Stimulated activated CD4-positive, alpha-beta T cell treated with anti-CD3 and anti-CD28 coated beads, Interleukin-1b, Interleukin-23, amount 100 ng/mL, for 4 hours (primary cell): ENCODE measurements at places on chromosomes 6 and 20.
A peak's percentile ranks its signal among the peaks of the same experiment; 100 is the strongest.

GRCh38 chr6:16690608-16691142 lies 70.6 kb downstream of the ATXN1 start:
- DNase-seq = no peak

GRCh38 chr6:33413241-33414120 lies 2.7 kb downstream of the PHF1 start:
- DNase-seq = no peak

DNA sequence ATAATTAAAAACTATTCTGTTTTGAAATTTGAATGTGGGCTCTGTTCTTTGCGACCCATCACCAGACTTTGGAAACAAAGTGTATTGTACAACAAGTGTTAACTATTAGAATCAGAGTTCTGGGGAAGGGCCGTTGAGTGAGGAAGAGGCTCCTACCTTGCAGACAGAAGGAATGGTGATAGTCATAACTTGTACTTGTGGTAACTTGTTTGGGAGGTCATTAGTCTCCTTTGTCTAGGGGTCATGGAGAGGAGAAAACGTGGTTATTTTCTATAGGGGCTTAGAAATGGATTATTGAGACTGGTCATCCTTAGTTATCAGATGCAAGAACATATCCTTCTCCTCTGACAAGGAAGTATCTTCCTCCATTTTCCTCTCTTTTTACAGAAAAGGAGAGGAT lies 174.8 kb downstream of the BMP2 start:
- DNase-seq = no peak

DNA sequence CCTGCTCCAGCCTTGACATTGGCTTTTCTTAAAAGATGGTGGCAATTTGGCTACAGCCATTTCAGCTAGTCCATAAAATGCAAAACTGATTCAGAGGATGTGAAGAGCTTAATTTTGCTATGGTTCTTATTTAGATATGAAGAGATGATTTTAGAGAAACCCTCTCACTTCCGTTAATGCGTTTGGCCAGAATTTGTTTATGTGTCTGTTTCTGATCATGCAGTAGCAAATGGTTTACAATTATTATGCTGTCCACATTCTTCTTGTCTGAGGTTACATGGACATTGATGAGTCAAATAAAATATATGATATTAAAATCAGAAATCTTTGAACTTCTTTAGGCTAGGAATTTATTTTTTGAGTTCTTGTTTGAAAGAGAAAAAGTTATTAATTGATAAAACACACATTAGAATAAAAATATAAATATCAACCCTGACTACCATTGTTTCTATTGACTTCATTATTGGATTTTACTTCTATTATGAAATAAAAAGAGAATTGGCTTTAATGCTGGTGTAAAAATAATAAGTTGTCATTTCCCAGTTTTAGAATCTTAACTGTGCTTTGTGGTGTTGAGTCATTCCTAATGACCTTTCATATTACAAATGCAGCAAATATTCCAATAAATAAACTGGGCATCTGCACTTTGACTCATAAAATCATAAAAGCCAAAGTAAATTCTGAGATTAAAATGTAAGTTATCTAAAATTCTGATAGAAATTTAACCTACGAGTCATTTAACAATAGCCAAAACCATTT lies 1286.0 kb upstream of the GJE1 start:
- no peak for DNase-seq

GRCh38 chr6:54621285-54621684 lies 225.3 kb upstream of the FAM83B start:
- DNase-seq = no peak

DNA sequence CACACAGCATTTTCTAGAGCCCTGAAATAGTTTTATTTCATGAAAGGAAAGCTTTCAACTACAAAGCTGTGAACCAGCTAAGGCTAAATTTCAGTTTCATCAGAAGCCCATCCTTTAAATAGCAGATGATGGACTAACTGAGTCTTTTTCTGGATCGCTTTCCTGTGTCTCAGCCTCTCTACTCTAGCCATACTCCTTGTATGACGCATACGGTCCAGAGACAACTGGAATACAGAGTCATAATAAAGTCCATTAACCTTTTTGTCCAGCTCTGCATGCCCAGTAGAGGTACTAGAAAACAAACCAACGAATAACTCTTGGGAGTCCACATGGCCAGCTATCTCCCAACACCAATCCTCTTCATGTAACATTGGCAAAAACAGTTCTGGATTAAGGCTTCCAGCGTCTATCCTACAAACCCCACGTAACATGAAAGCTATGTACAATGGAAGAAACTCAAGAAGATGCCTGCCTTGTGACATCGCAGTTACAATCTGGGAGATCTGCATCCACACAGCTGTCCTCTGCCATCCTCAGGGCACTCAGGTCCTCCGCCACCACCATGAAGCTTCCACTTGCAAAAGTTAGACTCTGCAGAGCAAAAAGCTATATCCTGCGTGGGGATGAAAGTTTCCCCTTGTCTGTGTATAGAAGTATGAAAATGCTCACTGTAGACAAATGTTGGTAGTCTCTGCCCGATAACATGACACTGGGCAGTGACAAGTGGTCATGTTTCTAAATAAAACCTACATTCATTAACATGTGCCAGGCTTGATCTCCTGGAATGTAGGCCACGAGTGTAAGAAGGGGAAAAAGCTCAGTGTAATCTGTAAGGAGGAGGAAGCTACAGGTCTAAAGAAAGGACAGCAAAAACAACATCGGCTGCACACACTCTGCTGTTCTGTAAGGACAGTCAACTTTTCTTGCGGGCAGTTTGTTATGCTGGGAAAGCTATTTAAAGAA lies 360.4 kb downstream of the ESR1 start:
- no peak for DNase-seq

- no peak for DNase-seq
These were observed 20.3 kb downstream of the PGK2 start for GRCh38 chr6:49766762-49767161.

- DNase-seq = no peak
These were observed 86.9 kb upstream of the TRAF3IP2 start for GRCh38 chr6:111692327-111693164.

DNA sequence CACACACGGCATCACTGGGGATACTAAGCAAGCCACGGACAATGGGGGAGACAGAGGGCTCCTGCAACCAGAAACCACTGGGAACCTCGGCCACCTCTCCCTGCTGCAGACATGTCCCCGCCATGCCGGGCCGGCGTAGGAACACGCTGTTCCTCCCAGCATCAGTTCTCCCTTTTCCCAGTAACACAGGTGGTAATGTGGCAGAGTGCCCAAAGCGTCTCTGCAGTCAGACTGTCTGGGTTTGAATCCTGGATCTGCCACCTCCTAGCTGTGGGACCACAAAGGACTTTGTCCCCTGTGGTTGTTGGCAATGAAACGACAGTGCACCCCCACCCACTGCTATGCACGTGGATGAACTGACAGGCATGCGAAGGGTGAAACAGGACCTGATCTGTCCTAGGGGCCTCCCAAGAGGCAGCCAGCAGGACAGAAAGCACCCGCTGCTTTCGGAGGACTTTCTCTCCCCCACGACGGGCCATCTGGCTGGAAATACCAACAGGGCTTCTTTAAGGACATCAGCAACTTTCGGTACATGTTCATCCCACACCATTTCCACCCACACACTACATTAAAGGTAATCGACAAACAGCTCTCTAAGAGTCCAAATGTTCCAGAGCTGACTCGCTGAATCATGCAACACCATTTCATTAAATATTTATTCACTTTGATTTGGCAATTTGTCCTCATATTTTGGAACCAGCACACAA lies 74.1 kb downstream of the SULF2 start:
- no peak for DNase-seq

GRCh38 chr6:36610956-36611336 lies 16.8 kb downstream of the SRSF3 start:
- DNase-seq = no peak

- DNase-seq = peak; percentile 93
These were observed 655 bp upstream of the HIVEP1 start for GRCh38 chr6:12011276-12012037.

- DNase-seq = no peak
These were observed 133.9 kb upstream of the SOX4 start for GRCh38 chr6:21459641-21460040.

DNA sequence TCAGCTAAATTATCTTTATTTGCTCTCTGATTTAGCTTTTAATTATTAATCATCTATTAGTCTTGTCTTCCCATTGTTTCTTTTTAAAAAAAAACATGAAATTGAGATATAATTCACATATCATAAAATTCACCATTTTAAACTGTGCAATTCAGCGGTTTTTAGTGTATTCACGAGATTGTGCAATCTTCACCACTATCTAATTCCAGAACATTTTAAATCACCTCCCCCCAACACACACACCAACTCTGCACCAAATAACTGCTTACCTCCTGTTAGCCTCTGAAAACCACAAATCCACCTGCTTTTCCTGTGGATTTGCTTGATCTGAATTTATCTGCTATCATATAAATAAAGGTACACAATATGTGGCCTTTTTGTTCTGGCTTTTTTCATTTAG lies 8.8 kb upstream of the ABRACL start:
- DNase-seq = no peak

GRCh38 chr6:126199466-126199865 lies 140.4 kb upstream of the CENPW start:
- no peak for DNase-seq

DNA sequence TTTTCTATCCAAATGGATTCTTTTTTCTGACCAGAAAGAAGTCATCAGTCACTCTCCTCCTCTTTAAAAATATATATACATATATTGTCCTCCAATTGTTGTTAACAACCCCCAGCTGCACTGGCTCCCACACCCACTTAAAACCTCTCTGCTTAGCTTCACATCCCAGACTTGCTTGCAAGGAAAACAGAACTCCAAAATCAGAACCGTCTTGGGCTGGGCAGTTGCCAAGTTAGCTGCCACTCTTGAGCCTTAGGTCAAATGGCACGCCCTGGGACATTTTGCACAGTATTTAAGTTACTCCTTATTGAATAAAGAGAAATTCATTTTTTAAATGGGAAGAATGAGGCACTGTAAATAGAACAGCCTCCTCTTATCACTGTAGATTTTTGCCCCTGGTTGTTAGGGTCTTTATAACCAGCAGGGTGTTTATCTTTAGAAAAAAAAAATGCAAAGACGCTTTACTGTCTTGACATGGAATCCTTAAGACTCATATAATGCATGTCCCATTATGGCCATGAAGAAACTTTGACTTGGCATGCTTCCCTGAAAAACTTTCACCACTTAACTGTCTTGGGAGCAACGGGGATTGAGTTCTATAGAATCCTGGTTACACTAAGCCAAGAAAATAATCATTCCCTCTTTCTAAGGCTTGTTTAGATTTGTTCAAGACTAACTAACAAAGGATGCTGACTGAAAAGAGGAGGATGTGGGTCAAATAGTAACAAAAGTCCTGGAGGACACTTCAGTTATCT lies 204.5 kb downstream of the ISM1 start:
- DNase-seq = no peak

DNA sequence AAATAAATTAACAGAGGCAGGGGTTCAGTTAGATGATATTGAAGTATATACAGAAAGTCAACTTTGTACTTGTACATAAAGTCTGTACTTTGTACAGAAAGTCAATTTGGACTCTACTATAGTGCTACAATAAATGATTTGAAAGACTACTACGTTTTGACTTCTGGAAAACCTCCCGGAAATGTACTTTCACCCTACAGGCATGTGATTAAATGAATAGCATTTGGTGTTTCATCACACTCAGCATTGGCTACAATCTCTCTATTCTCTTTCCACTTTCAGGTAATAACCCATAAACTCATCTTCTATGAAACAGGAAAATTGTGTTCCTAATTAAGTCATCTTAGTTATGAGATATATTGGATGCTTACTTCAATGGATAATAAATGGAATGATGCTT lies 25.6 kb upstream of the MC3R start:
- DNase-seq = no peak

- no peak for DNase-seq
These were observed 251.2 kb downstream of the GJA1 start for GRCh38 chr6:121686611-121687023.

DNA sequence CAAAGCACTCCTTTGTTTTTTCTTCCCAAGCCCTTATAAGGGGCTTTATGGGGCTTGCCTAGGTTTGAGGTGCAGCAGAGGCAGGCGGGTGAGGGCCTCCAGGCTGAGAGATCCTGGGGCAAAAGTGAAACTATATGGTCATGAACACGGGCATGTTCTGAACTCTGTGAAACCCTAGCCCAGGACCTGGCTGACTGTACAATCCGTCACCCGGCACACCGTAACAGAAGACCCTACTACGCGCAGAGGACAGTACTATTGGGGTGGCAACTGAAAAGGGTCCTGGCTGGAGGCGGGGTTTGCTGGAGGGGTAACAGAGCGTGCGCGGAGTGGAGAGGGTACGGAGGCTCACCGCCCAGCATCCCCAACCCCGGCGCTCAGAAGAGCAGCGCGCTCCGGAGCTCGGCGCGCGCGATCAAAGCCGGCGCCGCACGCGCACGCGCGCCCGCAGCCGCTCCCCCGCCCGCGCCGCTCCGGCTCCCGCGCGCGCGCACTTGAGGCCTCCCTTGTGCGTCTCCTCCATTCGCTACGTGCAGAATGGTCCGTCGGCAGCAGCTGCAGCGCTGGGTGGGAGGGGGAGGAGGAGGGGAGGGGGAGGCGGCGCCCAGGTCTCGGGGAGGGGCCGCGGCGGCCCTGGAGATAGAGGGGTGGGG lies 54.2 kb downstream of the MRPL14 start:
- peak; percentile 60 for DNase-seq

DNA sequence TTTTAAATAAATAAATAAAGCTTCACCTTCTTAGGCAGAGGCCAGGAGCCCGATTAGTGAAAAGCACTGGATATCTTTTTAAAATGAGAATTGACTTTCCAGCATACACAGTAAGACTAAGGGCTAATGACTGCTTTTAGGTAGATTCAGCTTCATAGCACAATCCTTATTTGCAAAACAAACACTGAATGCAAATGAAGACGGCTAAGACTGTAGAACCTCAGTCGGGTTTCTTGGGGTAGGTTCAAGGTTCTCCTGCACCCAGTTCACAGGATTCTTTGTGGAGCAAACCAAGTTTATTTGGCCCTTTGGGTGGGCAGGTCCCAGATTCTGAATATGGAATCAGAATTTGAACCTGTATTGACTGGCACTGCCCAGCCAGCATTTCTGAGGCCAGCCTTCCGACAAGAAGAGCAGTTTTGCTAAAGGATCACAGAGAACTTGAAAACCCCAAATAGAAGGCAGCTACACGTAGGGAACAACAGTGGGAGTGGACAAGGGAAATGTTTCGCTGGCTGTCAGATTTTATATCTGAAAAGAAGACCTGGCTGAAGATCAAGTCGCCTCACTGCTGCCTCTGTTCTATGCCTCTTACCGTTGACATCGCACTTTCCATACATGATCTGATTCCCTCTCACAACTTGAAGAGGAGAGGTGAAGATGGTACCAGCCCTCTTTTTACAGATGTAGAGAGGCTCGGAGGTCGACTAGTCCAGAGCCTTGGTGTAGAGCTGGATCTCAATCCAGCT lies 8.2 kb downstream of the TRERF1 start:
- no peak for DNase-seq

GRCh38 chr20:24499472-24499871 lies 30.0 kb downstream of the SYNDIG1 start:
- no peak for DNase-seq
